Right lobe of liver (tissue), 6 donors: ENCODE measurements at places on chromosomes 16 and 17. TPM values are rescaled to one million over a fixed set of nuclear protein-coding genes. Genes with fewer than 3 reads are reported as not detected.

Gene CCDC154
- not detected for total RNA-seq

Gene ACSM3
- 25.8 TPM for total RNA-seq

Gene GH1
- total RNA-seq: not detected

Gene PIRT
- not detected for total RNA-seq

Gene RHBDL3
- 0.04 TPM for total RNA-seq

Gene ASIC2
- total RNA-seq: 0.11 TPM

Gene MKS1
- 7.9 TPM for total RNA-seq

Gene SRCIN1
- 13.7 TPM for total RNA-seq

Gene TBKBP1
- 1.2 TPM for total RNA-seq

Gene C17orf67
- 0.98 TPM for total RNA-seq

Gene PLD6
- 1.1 TPM for total RNA-seq

Gene TXNDC11
- 63.3 TPM for total RNA-seq

Gene PRR35
- not detected for total RNA-seq

Gene SLC2A4
- total RNA-seq: 1.9 TPM

Gene SLC5A2
- total RNA-seq: not detected

Gene KRT36
- total RNA-seq: not detected

Gene CTRB1
- total RNA-seq: not detected

Gene ABCA3
- total RNA-seq: 2.1 TPM

Gene PLA2G10
- total RNA-seq: not detected

Gene RNF112
- total RNA-seq: 0.12 TPM

Gene PABPN1L
- not detected for total RNA-seq

Gene ARHGAP27
- total RNA-seq: 5.7 TPM

Gene MYOCD
- total RNA-seq: 2.4 TPM

Gene PPP1R1B
- not detected for total RNA-seq

Gene WFDC1
- total RNA-seq: 0.86 TPM

Gene SLC38A8
- not detected for total RNA-seq

Gene GPRC5B
- 20.8 TPM for total RNA-seq

Gene OR1A1
- total RNA-seq: not detected

Gene PCTP
- 61.1 TPM for total RNA-seq

Gene AANAT
- total RNA-seq: not detected

Gene SOCS1
- 1.0 TPM for total RNA-seq

Gene LITAFD
- total RNA-seq: not detected

Gene CDRT15
- total RNA-seq: not detected

Gene GPR139
- not detected for total RNA-seq

Gene IRX5
- not detected for total RNA-seq

Gene MT1E
- total RNA-seq: 694 TPM

Gene TMEM220
- 39.4 TPM for total RNA-seq

Gene MYH3
- total RNA-seq: 1.2 TPM

Gene NKD1
- 2.2 TPM for total RNA-seq

Gene SDK2
- 0.25 TPM for total RNA-seq

Gene MPP2
- total RNA-seq: 1.2 TPM

Gene C16orf46
- total RNA-seq: 1.2 TPM

Gene RDM1
- not detected for total RNA-seq

Gene TBC1D26
- not detected for total RNA-seq

Gene RBFOX1
- total RNA-seq: not detected

Gene NME4
- total RNA-seq: 64.6 TPM

Gene TVP23C
- total RNA-seq: 5.3 TPM

Gene MT1A
- total RNA-seq: 127 TPM

Gene CCL2
- 0.66 TPM for total RNA-seq

Gene ALOX15B
- total RNA-seq: 2.2 TPM

Gene MT1H
- total RNA-seq: 139 TPM

Gene SPATA22
- not detected for total RNA-seq

Gene FBXW10
- 0.12 TPM for total RNA-seq

Gene BAIAP2
- 139 TPM for total RNA-seq
